ENCODE measurements at places on chromosomes 3 and 15.

GRCh38 chr15:50341616-50342136 is 13.3 kb downstream of the GABPB1 start:
- no peak for DNase-seq

GRCh38 chr3:62833538-62833937 is 41.7 kb downstream of the CADPS start:
- DNase-seq = peak; percentile 16

- DNase-seq = no peak
Observed at GRCh38 chr3:51711352-51712037, 4.6 kb downstream of the GRM2 start.

DNA sequence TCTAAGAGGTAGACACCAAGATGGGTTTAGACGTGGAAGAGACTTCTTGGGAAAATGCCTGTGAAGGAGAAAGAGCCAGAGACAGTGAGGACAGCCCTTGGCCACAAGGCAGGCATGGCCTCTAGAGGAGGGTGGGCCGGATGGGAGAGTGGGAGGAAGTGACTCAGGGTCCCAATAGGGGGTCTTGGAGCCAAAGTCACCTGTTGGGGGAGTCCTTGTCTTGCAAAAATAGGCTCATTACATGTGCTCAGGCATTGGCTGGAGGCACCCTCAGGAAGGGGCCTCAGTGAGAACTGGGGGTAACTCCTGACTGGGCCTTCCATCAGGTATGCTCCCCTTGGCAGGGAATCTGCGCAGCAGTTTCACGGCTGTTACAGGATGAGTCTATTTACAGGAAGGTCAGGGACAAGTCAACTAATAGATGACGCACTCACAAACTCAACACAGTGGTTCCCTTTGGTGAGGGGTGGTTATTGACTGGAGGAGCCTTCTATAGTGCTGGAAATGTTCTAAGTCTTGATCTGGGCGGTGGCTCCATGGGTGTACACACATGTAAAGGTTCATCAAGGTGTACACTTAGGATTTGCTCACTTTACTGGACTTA is 259.6 kb downstream of the XXYLT1 start:
- DNase-seq = no peak

- no peak for DNase-seq
Observed at GRCh38 chr3:53703630-53704362, 142.4 kb downstream of the CHDH start.

GRCh38 chr15:95990833-95991232 is 339.7 kb upstream of the NR2F2 start:
- no peak for DNase-seq

GRCh38 chr15:101099183-101099582 is 152.7 kb downstream of the CHSY1 start:
- DNase-seq = no peak

- no peak for DNase-seq
Observed at GRCh38 chr3:169365993-169366915, 297.3 kb downstream of the MECOM start.

DNA sequence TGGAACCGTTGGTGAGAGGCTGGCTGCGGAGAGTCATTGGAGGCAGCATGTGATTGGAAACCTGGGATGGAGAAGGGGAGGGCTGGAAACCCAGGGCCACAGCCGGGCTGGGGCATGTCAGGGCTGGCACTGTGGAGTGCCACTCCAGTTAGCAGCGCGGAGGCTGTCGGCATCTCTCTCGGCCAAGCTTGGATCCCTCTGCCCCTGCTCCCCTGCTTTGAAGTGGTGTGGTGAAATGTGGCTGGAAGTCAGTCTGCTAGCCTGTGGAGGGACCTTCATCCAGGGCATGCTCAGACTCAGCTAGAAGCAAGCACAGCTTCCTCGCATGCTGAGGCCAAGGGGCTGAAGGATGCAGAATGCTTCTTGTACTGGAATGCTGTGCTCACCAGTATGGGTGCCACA is 13.5 kb downstream of the SLCO3A1 start:
- no peak for DNase-seq

DNA sequence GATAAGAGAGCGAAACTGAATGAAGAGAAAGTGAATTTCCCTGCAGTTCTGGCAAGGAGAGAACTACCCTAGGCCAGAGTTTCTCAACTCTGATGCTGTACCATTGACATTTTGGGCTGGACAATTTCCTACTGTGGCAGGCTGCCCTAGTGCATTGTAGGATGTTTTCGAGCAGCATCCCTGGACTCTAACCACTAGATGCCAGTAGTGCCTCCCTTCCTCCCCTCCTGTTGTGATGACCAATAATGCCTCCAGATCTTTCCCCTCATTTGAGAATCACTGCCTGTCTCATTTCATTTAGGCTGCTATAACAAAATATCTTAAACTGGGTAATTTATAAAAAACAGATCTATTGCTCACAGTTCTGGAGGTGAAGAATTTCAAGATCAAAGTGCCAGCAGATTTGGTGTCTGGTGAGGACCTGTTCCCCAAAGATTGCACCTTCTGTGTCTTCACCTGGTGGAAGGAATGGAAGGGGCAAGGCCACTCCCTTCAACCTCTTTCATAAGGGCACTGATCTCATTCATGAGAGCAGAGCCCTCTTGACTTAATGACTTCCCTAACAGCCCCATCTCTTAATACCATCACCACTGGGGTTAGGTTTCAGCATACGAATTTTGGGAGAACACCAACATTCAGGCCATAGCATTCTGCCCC is 188.9 kb upstream of the MEIS2 start:
- DNase-seq = peak; percentile 2

DNA sequence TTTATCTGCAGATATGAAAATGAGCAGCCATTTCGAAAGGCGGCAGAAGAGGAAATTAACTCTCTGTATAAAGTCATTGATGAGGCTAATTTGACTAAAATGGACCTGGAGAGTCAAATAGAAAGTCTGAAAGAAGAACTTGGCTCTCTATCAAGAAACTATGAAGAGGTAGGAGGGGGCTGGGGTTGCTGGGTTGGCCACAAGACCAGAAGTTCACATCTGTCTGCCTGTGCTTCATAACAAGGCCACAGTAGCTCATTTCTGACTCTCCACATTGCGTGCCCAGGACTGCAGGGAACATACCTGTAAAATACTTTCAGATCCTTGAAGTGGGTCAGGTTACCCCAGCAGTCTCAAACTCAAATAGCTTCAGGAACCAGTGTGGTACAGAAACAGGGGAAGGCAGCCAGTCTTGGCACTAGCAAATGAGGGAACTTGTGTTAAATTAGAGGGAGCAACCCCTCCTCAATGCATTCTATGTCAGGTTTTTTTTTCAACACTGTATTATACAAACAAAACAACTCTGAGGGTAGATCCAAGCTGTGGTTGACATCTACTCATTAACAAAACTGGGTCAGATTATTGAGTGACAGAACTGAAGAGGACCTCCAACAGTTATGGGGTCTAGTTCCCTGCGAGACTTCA is 48.7 kb downstream of the BFSP2 start:
- no peak for DNase-seq

All from Kasumi-1 (cell line).